ENCODE measurements at places on chromosomes 1 and 21.

GRCh38 chr1:18746981-18747380 is 112.5 kb downstream of the TAS1R2 start:
- no peak for DNase-seq

- DNase-seq: no peak
Measured at GRCh38 chr1:181620183-181620582, 136.9 kb downstream of the CACNA1E start.

DNA sequence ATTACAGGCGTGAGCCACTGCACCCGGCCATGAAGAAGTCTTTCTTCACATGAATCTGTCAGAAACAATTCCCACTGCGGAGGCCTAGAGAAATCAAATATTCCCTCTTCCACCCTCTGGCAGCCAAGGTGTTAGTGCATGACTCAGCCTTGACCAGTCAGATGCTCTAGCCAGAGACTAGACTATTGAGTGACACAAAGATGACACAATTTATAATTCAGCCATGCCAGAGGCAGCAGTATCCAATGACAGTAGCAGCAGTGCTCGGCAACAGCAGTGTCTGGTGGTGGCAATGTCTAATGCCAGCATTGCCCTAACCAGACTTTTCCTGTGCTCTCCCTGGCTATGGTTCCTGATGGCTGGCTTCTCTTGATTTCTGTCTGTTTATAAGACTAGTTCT is 8.7 kb downstream of the CTXND2 start:
- no peak for DNase-seq

DNA sequence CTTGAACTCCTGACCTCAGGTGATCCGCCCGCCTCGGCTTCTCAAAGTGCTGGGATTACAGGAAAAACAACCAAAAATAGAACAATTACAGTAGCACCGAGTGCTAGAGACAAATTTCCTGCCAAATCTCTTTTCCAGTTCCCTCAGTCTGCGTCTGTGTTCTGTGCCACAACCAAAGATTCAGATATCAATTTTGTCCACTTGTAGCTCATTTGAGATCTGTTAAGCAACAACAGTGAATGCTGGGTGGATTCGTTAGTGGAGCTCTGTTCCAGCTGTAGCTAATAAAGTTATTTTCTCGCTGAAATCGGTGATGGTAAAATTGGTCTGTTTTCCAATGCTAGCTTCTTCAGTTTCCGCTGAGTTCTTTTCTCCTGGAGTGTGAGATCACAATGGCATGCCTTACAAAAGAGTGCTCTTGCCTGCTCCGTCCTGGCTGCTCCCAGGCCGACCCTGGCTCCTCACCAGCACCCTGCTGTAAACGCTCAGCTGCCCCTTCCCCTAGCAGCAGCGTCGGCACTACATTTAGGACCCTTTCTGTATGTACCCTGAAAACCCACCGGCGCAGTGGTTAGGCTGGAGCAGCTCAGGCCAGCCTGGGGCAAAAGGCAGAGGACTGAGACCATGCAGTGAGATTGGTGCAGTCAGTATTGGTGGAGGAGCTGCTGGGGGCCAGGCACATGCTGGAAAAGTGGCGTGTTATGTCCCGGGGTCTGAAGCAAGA is 395.4 kb downstream of the KIF26B start:
- no peak for DNase-seq

DNA sequence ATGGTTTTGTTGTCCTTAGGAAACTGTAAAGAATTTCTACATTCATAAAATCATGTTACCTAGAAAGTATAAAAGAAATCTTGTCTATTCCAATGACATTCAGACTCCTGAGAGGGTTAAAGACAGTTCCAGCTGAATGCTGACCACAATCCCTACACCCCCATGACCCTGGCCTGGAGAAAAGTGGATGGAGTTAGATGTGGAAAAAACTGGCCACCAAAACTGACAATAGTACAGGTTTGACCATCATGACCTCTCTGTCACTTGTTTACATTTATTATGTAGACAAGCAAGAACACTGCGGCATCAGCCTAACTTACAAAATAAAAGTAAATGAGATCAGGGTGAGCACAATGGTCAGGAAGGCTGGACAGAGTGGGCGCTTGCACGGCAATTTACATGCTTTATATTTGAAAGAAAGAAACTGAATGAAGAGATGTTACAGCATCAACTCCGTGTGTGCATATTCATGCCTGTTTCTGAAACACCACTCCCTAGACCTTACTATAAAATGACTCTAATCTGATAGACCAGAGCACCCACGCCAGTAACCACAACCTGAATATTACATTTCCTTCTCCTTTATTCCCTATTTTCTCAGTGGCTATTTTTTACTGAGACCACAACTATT is 116.0 kb downstream of the ESRRG start:
- DNase-seq: no peak

- DNase-seq: no peak
Measured at GRCh38 chr1:153490272-153491051, 30.0 kb upstream of the S100A7 start.

DNA sequence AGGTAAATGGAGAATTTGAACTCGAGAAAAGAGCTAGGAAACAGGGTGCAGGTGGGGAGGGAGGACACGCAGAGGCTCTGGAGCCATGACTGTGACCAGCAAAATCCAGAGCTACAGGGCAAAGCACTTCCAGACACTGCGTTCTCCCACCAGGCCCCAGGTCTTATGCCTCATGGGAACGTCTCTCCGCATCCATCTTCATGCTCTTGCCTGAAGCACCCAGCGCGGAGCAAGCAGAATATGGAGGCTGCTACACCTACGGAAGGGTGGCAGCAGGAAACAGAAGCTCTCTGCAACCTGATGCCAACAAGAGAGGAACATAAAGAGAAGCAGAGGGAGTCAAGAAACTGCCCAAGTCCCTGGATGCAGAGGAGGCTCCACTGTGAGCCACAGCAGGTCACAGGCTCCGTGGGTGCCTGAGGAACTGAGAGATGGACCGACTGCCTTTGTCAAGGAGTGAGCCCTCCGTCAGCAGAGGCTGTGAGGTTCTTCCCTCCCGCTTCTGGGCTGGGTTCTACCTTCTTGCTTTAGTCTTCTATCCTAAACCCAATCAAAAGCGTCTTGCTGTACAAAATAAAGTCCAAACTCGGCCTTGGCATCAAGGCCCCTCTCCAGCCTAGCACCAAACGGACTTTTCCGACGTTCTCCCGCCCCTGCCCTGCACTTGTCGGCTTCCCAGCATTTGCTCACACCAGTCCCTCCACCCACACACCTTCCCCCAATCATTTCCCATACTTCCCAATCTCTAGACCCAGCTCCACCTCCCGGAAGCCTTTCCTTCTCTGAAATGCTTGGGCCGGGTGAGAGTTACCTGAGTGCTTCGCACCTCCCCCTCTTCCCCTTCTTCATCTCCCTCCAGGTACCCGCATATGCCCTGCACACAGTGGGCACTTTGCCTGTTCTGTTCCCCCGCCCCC is 930 bp downstream of the DHCR24 start:
- DNase-seq: peak; percentile 59

DNA sequence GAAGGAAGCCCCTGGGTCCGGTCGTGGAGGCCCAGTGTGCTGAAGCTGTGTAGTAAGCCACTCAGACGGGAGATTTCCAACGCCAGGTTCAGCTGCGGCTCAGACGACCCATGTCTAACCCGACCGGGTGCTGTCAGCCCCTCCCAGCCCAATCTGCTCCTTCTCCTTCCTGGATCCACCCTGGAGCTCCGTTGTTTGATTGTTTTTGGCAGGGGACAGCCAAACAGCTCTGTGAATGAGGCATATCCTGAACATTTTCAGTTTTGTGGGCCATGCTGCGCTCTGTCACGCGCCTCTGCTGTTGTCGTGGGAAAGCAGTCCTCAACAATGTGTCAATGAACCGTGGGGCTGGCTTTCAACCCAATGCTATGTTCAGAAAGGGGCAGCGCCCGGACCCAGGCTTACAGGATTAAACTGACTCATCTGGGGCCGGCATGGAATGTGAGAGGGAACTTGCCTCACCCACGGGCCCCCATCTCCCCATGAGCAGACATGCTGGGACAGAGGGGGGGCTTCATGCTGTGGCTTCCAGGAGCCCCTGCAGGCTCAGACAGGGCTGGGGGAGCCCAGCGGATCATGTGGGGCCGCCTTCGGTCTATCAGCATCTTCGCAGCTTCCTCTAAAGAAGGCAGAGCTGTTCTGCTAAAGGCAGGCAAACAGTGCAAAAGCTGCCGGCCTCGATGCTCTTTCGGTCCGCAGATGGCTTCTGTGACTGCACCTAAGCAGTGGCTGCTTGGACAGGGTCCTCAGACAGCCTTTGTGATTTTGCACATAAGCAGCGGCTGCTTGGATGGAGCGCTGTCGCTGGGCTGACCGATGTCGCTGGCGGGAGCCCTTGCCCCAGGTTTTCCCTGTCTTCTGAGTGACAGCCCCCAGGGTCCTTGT is 101.7 kb downstream of the RIPK4 start:
- no peak for DNase-seq

DNA sequence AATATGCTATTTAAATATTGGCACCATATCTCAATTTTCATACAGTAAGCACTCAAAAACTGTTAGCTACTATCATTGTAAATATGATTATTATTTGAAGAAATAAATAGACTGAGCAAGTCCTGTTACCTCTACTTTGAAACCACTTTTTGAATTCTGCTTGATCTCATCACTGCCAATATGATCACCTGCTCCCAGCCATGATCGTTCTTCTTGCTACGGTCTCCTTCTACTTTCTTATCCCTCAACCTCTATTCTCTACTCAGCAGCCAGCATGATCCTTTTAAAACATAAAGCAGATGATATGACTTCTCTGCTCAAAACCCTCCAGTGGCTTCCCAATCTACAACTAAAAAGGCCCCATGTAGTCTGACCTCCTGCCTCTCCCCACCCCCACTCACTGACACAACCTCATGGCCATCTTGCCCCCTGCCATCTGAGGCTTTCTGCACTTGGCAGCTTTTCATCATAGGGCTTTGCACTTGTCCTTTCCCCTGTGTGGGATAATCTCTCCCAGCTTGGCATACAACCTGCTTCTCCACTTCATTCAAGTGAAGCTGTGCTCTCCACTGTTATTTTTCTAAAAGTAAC is 27.2 kb downstream of the CD34 start:
- no peak for DNase-seq

- DNase-seq: peak; percentile 25
Measured at GRCh38 chr1:6026095-6026809, 19.4 kb upstream of the KCNAB2 start.

GRCh38 chr1:58762806-58763205 is 21.0 kb downstream of the JUN start:
- DNase-seq: no peak

- no peak for DNase-seq
Measured at GRCh38 chr1:243731974-243732625, 117.9 kb downstream of the AKT3 start.

DNA sequence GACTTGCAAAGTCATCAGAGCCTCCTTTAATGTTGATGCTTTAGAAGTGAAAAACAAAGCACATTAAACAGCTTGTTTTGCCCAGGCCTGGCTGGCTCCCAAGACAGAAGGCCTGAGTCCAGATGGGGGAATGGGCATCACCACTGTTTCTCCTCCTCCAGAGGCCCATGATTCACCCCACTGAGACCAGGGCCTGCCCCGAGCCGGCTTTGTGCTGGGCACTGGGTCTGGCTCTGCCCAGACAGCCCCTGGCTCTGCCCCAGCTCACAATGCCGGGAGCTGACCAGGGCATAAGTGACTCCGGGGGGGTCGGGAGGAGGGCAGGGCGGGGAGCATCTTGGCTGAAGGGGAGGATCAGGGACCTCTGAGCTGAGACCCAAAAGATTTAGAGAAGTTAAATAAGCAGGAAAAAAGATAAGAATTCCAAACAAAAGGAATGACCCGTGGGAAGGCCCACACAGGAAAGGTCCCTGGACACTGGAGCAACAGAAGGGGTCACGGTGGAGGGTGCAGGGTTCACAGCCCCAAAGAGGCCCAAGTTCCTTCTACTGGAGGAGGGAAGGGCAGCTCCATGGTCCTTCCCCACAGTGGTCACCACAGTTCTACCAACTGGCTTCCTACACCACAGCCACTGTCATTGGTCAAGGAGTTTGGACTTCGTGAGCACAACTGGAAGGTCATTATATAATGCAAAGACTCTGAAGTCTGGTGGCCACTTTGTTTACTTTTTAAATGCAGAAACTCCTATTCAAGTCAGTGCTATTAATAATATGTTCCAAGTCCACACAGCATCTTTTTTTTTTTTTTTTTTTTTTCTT is 5.5 kb downstream of the C2CD2 start:
- no peak for DNase-seq

DNA sequence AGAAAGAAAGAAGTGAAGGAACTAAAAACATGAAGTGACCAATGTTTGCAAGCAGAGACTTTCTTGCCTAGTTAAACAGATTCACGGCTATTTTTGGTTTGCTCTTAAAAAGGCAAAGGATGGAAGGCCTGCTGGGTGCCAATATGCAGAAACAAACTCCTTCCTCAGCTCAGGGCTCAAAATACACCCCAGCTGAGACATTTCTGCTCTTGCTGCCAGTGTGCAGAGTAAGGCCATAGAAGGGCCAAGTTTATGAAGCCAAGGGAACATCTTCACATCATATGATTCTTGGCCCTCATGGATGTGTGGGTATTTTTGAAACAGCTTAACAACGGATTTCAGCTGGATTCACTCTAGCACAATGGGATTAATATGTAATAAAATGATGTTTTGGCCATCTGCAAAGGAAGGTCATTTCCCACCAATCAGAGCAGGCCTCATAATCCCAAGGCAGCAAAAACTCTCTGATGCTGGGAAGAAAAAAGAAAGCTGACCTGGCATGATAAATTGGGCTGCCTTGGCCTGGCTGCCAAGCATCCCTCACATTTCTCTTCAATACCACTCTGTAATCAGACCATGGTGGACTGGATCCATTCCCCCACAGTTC is 70.7 kb downstream of the CAPZB start:
- DNase-seq: no peak

- DNase-seq: no peak
Measured at GRCh38 chr1:42002220-42002619, 83.5 kb upstream of the HIVEP3 start.

DNA sequence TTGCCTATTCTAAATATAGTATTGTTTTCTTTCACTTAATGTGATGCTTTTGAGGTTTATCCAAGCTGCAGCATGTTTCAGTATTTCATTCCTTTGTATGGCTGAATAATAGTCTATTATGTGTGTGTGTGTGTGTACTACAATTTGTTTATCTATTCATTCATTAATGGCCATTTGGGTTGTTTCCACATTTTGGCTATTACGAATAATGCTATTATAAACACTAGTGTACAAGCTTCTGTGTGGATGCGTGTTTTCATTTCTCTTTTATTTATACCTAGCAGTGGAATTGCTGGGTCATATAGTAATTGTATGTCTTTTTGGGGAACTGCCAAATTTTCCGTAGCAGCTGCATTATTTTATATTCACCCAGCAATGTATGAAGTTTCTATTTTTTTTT is 15.0 kb upstream of the THEM5 start:
- DNase-seq: no peak

GRCh38 chr1:208093754-208094719 is 150.1 kb downstream of the PLXNA2 start:
- DNase-seq: no peak

GRCh38 chr1:24749252-24749651 is 4.0 kb downstream of the CLIC4 start:
- DNase-seq: no peak

- DNase-seq: peak; percentile 24
Measured at GRCh38 chr1:207404849-207405525, 49.1 kb upstream of the CR2 start.

Measured in NCI-H526 (cell line).